Fibroblast of skin of right quadriceps (primary cell): ENCODE measurements at places on chromosomes 1 and 21.

GRCh38 chr21:38470755-38471154, 27.5 kb downstream of the ERG start:
- DNase-seq: peak; percentile 34

GRCh38 chr1:39925721-39926342, 24.1 kb upstream of the MYCL start:
- DNase-seq: peak; percentile 27

GRCh38 chr1:165080253-165080896, 276.1 kb downstream of the LMX1A start:
- no peak for DNase-seq

DNA sequence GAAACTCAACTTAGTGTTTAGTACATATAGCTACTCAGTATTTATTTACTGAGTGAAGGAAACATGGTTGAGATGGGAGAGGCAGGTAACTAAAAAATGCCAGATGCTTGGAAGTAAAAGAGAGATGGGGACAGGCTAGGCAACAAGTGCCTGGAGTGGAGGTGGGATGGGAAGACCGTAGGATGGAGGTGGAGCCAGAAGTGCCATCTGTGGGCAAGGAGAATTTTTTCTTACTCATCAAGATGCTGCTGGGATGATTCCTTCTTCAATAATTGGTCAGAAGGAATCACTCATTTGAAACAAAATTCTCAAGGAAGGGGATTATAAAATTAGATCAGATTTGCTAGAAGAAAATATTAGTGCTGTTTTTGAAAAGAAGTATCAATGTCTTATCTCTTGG, 72.9 kb downstream of the IFI44 start:
- DNase-seq: peak; percentile 74

- DNase-seq: no peak
Observed at GRCh38 chr1:33057095-33057494, 20.4 kb upstream of the AK2 start.

DNA sequence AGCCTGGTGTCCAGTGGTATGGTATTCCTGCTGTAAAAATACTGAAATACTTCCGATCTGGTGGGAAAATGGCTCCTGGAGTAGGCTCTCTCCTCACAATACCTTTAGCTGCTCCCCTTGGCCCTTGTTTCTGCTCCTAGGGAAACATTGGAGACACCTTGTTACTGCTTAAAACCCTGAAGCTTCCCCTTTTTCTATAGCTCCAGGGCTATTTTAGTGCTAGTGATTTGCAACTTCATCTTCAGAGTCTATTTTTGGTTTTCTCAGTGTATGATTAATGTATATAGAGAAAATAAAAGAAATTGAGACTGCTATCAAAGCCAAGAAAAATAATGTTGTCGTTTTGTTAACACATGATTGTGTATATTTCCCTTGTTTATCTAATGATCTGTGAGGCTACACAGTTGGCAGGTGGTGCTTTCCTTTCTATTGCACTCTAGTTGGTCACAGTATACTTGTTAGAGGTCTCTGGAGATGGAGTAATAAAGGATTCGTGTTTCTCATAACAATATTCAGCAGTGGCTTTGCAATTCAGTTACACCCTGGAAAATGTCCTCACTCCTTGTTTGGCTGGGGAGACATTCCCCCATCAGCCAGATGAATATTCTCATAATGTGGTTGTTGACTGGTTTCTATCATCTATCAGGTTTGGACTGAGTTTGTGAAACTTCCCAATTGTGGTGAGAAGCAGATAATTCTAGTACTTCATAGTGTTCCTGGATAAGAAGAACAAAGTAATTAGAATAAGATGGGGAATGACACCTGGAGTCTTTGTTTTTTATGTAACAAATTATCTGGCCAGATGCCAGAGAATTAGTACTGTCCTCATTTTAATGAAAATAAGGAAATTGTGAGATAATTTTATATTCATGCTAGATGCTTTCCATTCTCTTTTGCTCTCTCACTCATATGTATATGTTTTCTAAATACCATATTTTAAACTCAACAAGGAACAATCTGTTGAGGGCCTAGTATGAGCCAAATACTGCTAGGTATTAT, 44.8 kb upstream of the CACYBP start:
- no peak for DNase-seq

DNA sequence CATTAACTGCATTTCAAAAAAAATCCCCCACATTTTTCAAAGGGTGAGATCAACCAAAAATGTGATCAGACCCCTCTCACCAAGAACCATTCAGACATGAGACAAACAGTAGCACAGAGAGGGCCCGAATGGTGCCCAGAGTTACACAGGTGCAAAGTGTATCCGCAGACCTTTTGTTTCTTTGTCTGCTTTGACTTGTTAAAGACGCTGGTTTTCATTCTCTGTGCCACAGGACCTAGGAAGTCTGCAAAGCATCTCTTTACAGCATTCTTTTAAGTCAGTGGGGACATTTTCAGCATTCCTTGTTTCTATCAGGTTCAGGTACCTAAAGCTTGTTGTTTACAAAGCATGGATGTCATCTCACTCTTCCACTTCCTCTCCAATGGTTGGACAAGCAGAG, 87.2 kb upstream of the MAP1LC3C start:
- no peak for DNase-seq

GRCh38 chr1:58996341-58997059, 212.7 kb upstream of the JUN start:
- DNase-seq: no peak

GRCh38 chr1:86833461-86834215, 80.3 kb downstream of the SELENOF start:
- DNase-seq: peak; percentile 82

DNA sequence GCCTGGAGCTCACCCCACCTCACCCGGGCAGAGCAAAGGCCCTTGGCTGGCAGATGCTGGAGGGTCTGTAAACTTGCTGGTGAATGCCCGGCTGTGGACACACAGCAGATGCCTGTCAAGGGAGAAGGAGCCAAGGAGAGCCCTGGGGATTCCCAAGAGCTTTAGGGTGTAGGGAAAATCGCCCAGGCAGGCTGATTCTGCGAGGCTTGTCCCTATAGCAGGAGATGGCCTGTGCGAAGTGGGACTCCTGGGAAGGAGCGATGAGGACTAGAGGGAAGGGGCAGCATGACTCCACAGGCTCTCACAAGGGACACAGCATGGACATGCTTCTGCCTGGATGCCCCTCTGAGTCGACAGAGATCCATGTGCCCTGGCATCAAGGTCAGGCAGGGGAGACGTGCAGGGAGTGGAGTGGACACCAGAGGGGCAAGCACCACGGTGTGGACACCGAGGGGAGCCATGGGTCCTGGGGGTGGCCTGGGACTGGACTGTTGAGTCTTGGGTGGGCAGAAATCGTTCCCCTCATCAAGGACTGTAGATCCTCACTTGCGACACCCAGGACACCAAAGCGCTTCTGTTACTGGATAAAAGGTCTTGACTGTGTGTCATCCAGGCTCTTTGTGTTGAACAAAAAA, 71.4 kb upstream of the ABCG1 start:
- no peak for DNase-seq

GRCh38 chr1:29682919-29683295, 446.6 kb downstream of the PTPRU start:
- no peak for DNase-seq

GRCh38 chr1:64864018-64864940, 102.1 kb downstream of the JAK1 start:
- no peak for DNase-seq

- DNase-seq: peak; percentile 72
Observed at GRCh38 chr21:26506956-26507355, 66.1 kb downstream of the CYYR1 start.

DNA sequence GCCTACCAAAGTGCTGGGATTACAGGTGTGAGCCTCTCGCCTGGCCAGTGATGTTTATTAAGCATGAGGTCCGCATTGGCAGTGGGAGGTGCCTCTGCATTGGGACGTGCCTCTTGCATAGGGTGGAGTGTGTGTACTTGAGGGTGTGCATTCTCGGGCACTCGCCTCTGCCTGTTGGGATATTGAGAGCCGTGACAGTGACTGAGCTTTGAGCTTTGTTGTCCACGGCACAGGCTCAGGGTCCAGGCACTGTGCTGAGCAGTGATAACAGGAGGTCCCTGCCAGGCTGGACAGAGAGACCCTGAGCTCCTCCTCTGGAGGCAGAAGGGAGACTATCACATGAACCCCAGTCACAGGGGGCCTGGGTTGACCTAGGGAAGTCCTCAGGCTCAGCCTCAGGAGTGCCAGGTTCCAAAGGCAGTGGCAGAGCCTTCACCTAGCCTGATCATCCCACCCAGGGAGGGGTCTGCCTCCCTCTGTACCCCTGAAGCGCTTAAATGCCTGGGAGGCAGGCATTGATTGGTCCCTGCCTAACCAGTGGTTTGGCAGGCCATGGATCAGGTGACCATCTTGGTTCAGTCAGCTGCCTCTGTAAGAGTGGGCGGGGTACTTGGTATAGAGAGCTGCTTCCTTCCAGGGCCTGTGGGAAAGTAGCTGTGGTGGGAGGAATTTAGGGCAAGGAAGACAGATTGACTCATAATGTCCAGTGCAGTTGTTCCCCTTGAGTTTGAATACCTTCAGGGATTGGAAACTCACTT, 213.8 kb upstream of the TMEM51 start:
- peak; percentile 75 for DNase-seq

DNA sequence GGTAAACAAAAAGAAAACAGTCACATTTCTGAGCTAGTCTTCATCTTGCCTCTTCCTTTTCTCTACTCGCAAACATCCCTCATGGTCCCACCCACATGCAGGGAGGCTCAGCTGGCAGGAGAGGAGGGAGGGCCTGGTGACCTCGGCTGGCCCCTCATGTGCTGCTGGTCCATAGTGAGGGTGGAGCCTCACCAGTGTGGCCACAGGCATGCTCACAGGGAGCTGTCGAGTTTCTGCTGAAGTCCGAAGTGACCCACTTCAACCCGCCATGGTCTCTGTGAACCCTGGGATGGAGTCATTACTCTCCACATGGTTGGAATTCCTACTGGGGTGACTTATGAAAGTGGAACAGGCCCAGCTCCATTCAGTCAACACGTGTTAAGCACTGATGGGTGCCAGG, 253.4 kb downstream of the RHOU start:
- no peak for DNase-seq

- no peak for DNase-seq
Observed at GRCh38 chr1:75330624-75331023, 196.4 kb downstream of the LHX8 start.
